ENCODE measurements at places on chromosomes 4 and X.

GRCh38 chr4:33334416-33334815 lies 2614.2 kb downstream of the PCDH7 start:
- DNase-seq: no peak

- DNase-seq: no peak
Measured at GRCh38 chr4:164648849-164649212, 105.1 kb upstream of the SMIM31 start.

- DNase-seq: peak; percentile 88
Measured at GRCh38 chrX:23742697-23743622, at the start of gene ACOT9. Gene ACOT9 (minus strand): TSS chrX:23743276. CDS start chrX:23743144, 132 bp downstream.

DNA sequence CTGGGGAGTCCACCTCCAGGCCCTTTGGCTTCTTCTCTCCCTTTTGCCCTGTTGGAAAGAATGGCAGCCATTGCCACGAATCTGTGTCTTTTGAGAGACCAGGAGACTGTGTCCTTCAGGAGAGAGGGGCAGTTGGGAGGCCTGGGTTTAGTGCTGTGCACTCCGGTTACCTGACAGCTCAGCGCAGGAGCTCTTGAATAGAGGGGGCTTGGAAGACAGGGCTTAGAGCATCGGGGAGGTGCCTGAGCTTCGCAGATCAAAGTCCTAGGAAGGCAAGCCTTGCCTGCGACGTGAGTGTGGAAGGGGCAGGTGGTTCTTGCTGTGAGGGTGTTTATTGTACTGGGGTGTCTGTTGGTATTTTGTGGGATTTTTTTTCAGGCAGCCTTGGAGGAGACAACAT lies 41.9 kb upstream of the TADA2B start:
- no peak for DNase-seq

- no peak for DNase-seq
Measured at GRCh38 chrX:132184871-132185270, 34.4 kb downstream of the RAP2C start.

- DNase-seq: no peak
Measured at GRCh38 chr4:107804956-107805355, 19.8 kb upstream of the SGMS2 start.

DNA sequence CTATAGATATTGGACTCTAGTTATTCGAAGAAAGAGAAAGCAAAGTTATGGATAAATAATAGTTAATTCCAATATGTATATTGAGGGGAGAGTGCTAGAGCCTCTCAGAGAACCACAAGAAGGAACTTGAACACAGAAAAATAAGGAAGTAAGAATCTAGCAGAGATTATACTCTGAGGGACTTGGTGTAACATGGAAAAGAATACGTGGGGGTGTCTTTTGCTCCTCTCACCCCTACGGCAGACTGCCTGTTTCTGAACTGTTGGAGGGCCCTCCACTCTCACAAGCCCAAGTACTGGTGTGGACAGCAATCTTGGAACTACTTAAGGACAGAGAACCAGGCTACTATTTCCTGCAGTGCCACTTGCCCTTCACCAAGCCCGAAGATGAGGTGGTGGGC lies 1174.4 kb upstream of the PCDH10 start:
- no peak for DNase-seq

GRCh38 chr4:175560604-175561003 lies 251.5 kb downstream of the GPM6A start:
- no peak for DNase-seq

DNA sequence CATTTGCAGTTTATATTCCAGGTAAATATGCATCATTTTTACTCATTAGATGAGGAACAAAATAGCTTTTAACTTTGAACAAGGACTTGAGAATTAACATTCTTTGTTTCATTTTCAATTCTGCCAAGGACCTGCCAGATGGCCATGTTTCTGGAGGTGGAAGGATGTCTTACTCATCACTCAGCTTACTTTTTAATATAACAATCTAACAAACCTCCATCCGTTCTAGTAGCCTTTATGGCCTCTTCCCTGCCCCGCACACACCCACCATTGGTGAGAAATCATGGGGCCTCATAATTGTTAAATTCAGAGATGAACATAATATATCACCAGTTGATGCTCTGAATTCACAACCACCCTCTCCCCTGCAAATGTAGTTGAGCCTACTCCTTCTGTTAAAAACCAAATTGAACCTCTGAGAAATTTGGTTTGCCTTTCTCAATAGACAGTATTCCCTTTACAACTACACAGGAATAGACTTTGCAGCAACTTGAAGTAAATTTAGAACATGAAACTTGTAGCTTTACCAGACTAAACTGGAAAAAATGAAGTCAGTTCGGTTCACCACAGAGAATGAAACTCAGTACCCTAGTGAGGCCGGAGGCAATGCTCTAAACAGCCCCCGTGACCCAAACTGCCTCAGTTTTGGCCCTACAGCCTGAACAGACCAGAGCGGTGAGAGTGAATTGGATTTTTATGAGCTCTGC lies 50.1 kb upstream of the ACSL4 start:
- no peak for DNase-seq

GRCh38 chr4:5890063-5890727 lies 2.7 kb downstream of the CRMP1 start:
- no peak for DNase-seq

GRCh38 chr4:55159851-55160250 lies 34.5 kb upstream of the KDR start:
- DNase-seq: no peak

- DNase-seq: no peak
Measured at GRCh38 chr4:118173956-118174725, 139.9 kb downstream of the NDST3 start.
